Naive thymus-derived CD8-positive, alpha-beta T cell (primary cell): ENCODE measurements at places on chromosomes 3 and 15.

- no peak for DNase-seq
These were observed 1556.2 kb upstream of the GBE1 start for GRCh38 chr3:83317605-83318004.

- no peak for DNase-seq
These were observed 170.2 kb upstream of the ICE2 start for GRCh38 chr15:60648928-60649679.

- DNase-seq = no peak
These were observed 13.3 kb downstream of the EBLN2 start for GRCh38 chr3:73074781-73075180.

GRCh38 chr15:90167121-90167520 lies 34.0 kb upstream of the SEMA4B start:
- DNase-seq = no peak

- DNase-seq = no peak
These were observed 55.2 kb downstream of the PGPEP1L start for GRCh38 chr15:98952381-98952803.

GRCh38 chr3:127690823-127691452 lies 18.2 kb downstream of the ABTB1 start:
- DNase-seq = no peak

- DNase-seq = no peak
These were observed at the start of gene GABRR3 for GRCh38 chr3:98035208-98035607. GABRR3 (minus strand) TSS chr3:98035315; CDS start chr3:98034987, 328 bp downstream.

DNA sequence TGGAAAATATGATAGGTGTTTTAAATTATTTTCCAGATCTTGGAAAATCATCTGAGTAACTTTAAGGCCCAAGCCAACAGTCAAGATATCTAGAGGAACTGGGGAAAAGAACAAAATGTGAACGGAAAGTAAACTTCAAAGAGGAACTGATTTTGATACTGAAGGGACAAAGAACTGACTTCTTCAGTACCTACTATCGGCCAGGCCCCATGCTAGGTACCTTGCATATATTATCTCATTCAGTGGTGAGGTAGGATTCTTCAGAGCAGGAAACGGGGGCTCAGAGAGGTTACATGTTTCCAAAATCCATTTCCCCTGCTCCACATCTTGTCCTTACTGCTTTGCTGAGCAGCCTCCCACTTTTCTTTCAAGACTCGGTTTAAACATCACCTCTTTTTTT lies 9.8 kb upstream of the ZNF710 start:
- no peak for DNase-seq

DNA sequence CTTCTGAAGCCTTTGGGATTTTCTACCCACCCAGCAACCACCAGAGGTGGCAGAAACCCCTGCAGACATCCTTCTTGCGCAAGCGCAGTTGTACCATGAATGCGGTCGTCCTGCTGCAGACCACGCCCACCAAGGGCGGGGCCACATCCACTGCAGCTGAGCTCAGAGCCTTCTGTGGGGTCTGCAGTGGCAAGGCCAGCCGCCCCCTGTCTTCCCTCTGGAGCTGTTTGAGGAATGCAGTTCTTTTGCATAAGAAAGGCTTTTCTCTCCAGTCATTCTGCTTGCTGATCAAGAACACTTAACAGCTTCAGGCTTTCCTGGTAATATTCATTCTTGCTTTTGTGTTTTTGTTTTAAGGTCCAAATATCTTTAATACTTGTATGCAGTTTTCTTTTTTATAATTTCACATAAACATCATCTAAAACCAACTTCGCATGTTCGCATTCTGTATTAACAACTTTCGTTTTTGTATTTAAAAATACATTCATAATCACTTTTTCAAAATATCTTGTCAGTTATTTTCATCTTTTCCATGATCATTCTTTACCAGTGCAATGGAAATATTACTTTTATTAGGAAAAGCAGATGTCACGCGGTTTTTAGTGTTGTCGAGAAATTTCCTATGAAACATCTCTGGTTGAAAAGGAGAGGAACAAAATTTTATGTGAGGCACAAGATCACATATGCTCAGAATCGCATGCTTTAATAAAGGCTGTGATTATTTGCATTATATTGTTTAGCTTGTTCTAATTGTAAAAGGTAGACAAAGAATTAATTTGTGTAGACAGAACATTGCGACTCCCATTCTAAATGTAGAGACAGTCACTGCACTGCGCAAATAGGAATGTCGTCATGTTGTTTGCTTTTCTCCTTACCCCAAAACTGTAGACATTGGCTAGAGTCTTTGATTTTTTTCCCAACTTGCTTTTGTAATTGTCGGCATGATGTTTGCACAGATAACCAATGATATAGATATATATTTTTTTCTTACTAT lies 98.1 kb upstream of the SNRPN start:
- DNase-seq = no peak

DNA sequence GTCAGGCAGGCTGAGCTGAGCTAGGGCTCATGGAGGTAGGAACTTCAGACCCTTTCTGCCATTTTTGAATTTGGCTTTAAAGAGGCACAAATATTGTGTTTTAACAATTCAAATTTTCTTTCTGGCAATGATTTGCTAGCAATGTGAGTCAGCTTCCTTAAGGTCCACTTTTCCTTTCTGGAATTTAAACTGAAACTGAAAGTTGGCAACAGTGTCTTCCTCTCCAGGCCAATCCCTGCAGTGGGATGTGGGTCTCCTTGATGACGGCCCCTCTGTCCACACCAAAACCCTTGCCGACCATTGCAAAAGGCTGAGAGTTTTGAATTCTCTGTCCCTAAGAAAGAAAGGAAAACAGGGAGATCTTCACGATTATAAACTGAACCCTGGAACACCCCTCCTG lies 27.1 kb downstream of the RPSA start:
- no peak for DNase-seq

GRCh38 chr3:129632977-129633376 lies 26.5 kb upstream of the PLXND1 start:
- DNase-seq = no peak

DNA sequence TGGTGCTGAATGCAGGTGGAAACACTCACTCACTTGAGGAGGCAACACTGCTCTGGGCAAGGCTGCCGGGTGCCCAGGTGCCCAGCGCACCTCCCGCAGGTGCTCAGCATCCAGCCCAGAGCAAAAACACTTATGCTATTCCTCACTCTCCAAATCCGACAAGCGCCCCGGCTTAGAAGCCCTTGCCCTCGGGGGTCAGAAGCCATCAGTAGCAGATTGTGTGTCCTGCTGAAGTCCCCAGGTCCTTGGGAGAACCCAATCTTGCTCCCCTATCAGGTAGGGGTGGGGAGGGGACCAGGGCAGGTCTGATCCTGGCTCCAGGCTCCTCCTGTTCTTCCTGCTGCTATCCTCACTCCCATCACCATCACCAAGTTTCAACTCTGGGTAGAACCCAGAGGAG lies 46.7 kb downstream of the TLE3 start:
- no peak for DNase-seq

- DNase-seq = no peak
These were observed 6.7 kb downstream of the LYZL4 start for GRCh38 chr3:42403737-42404136.

GRCh38 chr3:74263031-74263430 lies 351.4 kb downstream of the CNTN3 start:
- no peak for DNase-seq

- no peak for DNase-seq
These were observed 1.9 kb downstream of the NEIL1 start for GRCh38 chr15:75348562-75349350.

- no peak for DNase-seq
These were observed 841 bp downstream of the EIF3J start for GRCh38 chr15:44537735-44538240.
